Progenitor cell of endocrine pancreas (in vitro differentiated cells): ENCODE measurements at places on chromosomes 5 and 9. TPM values are rescaled to one million over a fixed set of nuclear protein-coding genes. Genes with fewer than 3 reads are reported as not detected.

DNA sequence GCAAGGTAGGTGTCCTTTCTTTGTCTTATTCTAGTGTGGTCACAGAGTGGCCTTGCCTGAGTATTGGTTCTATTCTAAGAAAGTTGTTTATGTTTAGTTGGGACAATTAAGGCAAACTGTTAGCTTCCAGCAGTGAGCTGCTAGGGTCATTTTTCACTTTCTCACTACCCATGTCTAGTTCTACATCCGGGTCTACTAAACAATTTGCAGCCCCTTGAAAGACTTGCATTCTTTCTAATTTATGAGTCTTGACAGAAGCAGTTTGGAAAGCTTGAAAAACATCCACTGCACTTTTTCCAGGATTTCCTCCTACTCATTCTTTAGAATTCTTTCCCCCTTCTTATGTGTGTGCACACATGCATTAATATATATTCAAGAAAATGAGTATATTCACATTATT is 892.2 kb upstream of the ACO1 start:
- no peak overlapping the region for H3K27ac ChIP-seq
- no peak for DNase-seq
- H3K4me3 ChIP-seq: no peak overlapping the region
- H3K27me3 ChIP-seq: no peaks in the 10 kb centered on the region
- H3K36me3 ChIP-seq: peaks cover 2% of the 10 kb centered on the region

DNA sequence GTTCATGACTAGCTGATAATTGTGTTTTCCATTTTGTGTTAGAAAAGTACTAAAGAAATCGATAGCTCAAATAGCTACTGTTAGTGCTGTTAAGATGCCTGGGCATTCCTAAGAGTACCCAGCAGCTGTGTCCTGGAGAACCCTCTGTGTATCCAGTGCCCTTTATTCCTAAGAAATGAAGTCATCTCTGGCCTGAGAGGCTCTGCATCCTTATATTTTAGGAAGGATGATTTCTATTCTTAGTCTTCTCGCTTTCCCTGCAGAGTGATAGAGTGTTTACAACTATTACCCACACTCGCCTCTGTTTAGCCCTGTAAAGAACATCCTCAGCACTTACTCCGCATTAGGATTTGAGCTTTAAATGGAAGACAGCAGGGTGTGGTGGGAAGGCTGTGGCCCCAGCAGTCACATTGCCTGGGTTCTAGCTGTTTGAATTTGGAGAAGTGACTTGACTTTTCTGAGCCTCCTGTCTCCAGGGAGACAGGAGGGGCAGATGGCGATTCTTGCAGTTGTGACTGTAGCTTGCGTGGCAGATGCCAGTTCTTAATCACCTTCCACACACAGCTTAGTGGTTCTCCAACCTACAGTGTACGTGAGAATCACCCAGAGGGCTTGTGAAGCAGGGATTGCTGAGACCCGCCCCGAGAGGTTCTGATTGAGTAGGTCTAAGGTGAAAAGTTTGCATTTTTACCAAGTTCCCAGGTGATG is 177.2 kb upstream of the PITX1 start:
- H3K4me3 ChIP-seq: no peak overlapping the region
- peaks cover 16% of the 10 kb centered on the region for H3K27me3 ChIP-seq
- peaks cover 9% of the 10 kb centered on the region for H3K4me1 ChIP-seq
- H3K27ac ChIP-seq: no peak overlapping the region
- no peaks in the 10 kb centered on the region for H3K36me3 ChIP-seq

- H3K4me1 ChIP-seq: no peaks in the 10 kb centered on the region
- H3K27ac ChIP-seq: no peak overlapping the region
- DNase-seq: no peak
- H3K4me3 ChIP-seq: no peak overlapping the region
These were observed 50.8 kb downstream of the MRPL36 start for GRCh38 chr5:1748845-1749244.

- H3K4me1 ChIP-seq: peaks cover 18% of the 10 kb centered on the region
- H3K4me3 ChIP-seq: no peak overlapping the region
- no peak overlapping the region for H3K27ac ChIP-seq
- no peak for DNase-seq
- H3K27me3 ChIP-seq: no peaks in the 10 kb centered on the region
- peaks cover 5% of the 10 kb centered on the region for H3K36me3 ChIP-seq
These were observed 11.8 kb downstream of the BRD3 start for GRCh38 chr9:134055981-134056461.

DNA sequence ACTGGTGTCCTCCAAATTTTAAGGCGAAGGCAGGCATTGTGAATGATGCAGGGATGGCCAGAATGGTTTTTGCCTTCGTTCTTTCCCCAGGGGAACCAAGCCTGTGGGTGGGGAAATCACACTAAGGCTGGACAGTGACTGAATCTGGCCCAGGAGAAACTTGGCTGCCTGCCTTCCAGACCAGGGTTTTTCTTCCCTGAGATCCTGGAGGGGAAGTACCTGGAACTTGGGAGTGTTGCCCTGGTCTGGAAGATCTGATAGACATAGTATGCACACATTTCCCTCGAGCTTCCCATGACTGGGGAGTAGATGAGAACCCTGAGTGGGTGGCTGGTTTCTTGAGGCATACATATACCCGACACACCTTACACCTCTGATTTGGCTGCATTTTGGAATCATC is 664 bp upstream of the IL11RA start:
- peak overlapping the region; percentile 66 for H3K4me3 ChIP-seq
- H3K27me3 ChIP-seq: no peaks in the 10 kb centered on the region
- DNase-seq: no peak
- peaks cover 8% of the 10 kb centered on the region for H3K36me3 ChIP-seq
- peak overlapping the region; percentile 85 for H3K27ac ChIP-seq

DNA sequence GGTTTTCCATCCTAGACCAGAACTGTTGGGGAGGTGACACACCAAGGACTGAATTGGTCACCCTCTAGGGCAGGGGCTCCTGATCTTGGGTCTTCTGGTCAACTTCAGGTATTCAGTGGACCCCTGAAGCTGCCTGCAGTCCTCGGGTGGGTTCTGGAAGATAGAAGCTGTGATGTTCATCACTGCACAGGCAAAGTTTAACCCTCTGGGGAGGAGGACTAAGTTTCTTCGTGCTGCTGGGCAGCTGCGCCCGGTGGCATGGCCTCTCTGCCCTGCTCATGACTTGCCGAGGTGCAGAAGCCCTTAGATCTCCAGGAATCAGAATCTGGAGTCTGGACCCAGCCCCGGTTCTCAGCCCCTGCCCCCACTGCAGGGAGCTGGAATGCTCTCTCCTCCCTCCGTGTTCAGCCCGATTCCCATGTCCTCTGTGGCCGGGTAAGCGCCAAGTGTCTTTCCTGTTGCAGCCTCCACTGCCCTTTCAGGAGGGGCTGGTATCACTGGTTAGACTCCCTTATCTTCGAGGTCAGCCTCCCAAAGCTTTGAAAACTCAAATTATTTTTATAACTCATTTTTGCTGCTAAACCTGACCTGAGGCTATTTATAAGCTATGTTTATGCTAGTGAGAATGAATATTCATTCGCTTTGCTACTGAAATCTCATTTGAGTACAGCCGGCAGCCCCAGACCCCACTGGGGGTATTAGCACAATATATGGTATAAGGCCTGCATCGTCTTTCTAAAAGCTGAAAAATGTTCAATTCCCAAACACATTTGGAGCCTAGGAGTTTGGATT is 1.7 kb downstream of the LAMC3 start:
- no peaks in the 10 kb centered on the region for H3K4me1 ChIP-seq
- H3K4me3 ChIP-seq: no peak overlapping the region

- no peak overlapping the region for H3K4me3 ChIP-seq
- H3K4me1 ChIP-seq: peaks cover 15% of the 10 kb centered on the region
- H3K27me3 ChIP-seq: no peaks in the 10 kb centered on the region
- no peaks in the 10 kb centered on the region for H3K36me3 ChIP-seq
These were observed 8.9 kb upstream of the NREP start for GRCh38 chr5:111765613-111766571.

- no peaks in the 10 kb centered on the region for H3K36me3 ChIP-seq
- peaks cover 22% of the 10 kb centered on the region for H3K27me3 ChIP-seq
- no peak for DNase-seq
- H3K4me1 ChIP-seq: peaks cover 10% of the 10 kb centered on the region
- H3K27ac ChIP-seq: no peak overlapping the region
These were observed 129.1 kb upstream of the FSTL4 start for GRCh38 chr5:133741396-133741795.

DNA sequence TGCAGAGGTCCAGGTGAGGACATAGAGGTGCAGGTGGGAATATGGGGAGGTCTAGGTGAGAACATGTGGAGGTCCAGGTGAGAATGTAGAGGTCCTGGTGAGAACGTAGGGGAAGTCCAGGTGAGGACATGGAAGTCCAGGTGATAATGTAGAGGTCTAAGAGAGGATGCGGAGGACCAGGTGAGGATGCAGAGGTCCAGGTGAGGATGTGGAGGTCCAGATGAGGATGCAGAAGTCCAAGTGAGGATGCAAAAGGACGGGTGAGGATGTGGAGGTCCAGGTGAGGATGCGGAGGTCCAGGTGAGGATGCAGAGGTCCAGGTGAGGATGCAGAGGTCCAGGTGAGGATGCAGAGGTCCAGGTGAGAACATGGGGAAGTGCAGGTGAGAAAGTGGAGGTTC is 133.8 kb downstream of the MRPL36 start:
- no peaks in the 10 kb centered on the region for H3K36me3 ChIP-seq
- H3K4me3 ChIP-seq: no peak overlapping the region
- H3K27me3 ChIP-seq: peaks cover 70% of the 10 kb centered on the region
- no peak for DNase-seq
- H3K4me1 ChIP-seq: peaks cover 8% of the 10 kb centered on the region

- H3K36me3 ChIP-seq: no peaks in the 10 kb centered on the region
- no peak for DNase-seq
- peaks cover 3% of the 10 kb centered on the region for H3K4me1 ChIP-seq
These were observed 22.4 kb upstream of the TNFAIP8 start for GRCh38 chr5:119333421-119333851.

DNA sequence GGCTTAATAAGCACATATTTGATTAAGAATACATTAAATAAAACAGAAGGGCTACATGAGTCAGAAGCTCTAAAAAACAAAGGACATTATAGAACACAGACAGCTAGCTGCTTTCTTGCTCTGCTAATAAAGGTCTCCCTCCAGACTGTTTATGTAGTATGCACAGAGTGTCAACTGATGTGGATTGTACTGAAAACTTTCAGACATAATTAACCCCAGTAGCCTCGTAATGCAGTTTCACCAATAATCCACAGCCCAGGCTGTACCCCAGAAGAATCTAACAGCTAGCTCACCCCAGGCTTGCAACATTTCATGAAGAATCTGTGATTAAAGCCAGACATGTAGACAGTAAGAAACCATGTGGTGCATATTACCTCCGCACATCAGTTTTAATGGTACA is 30.8 kb downstream of the FGF10 start:
- no peak overlapping the region for H3K27ac ChIP-seq
- no peak overlapping the region for H3K4me3 ChIP-seq
- no peaks in the 10 kb centered on the region for H3K27me3 ChIP-seq
- DNase-seq: no peak

ADCY2 gene
- 4.5 and 8.7 TPM in 2 replicates for total RNA-seq

IL33 gene
- 0.13 TPM in 1 of 2 replicates, not detected in the other for total RNA-seq

CDH6 gene
- 132 and 173 TPM in 2 replicates for total RNA-seq
